ENCODE measurements at places on chromosomes 4 and X. TPM values are rescaled to one million over a fixed set of nuclear protein-coding genes. Genes with fewer than 3 reads are reported as not detected.

SPANXN4 gene
- total RNA-seq: not detected

MBNL3 gene
- total RNA-seq: 0.98 TPM

GRPR gene
- under 0.01 TPM for total RNA-seq

FAM53A gene
- total RNA-seq: 3.6 TPM

SPOCK3 gene
- not detected for total RNA-seq

DGKK gene
- total RNA-seq: not detected

HSFX3 gene
- total RNA-seq: not detected

PLP1 gene
- total RNA-seq: not detected

SLC34A2 gene
- total RNA-seq: not detected

TRAPPC2 gene
- 14.1 TPM for total RNA-seq

AFF1 gene
- 36.3 TPM for total RNA-seq

UGT2A1 gene
- 0.33 TPM for total RNA-seq

OTC gene
- total RNA-seq: not detected

PLXNB3 gene
- 11.0 TPM for total RNA-seq

JADE3 gene
- total RNA-seq: 12.4 TPM

SSX3 gene
- total RNA-seq: not detected

G3BP2 gene
- 220 TPM for total RNA-seq

KIF4A gene
- 7.5 TPM for total RNA-seq

DRD5 gene
- not detected for total RNA-seq
